ENCODE measurements at places on chromosomes 3 and 15.
A peak's percentile ranks its signal among the peaks of the same experiment; 100 is the strongest.

DNA sequence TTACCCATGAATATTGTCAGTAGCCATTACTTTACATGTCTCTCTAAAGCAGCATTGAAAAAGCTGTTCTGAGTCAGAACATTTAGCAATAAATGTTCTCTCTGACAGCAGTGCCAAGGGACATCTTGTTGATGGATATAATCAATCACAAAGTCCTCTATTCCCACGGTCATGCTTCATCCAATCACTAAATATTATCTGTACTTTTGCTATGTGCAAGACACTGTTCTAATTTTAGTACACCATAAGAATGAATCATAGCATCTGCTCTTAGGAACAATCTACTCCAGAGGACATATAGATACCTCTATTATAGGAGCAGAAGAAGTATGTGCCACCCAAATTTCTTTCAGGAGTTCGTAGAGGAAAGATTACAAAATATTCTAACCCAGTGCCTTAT is 142.5 kb upstream of the MBNL1 start:
- DNase-seq = no peak

DNA sequence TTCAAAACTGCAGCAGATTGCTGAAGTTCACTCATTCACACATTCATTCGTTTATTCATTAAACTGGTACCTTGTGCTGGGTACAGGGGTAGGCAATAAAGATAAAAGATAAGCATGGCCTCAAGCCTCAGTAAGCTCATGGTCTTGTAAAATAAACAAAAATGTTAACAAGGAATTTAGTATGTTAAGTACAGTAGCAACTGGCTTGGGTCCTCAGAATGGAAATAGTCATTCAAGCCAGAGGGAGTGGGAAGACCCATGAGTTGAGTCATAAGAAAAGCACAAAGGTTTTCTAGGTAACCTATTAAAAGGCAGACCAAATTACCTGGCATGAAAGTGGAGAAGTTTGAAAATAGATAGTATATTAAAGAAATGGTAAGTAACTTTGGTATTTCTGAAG is 163.3 kb downstream of the CDIN1 start:
- DNase-seq = no peak

DNA sequence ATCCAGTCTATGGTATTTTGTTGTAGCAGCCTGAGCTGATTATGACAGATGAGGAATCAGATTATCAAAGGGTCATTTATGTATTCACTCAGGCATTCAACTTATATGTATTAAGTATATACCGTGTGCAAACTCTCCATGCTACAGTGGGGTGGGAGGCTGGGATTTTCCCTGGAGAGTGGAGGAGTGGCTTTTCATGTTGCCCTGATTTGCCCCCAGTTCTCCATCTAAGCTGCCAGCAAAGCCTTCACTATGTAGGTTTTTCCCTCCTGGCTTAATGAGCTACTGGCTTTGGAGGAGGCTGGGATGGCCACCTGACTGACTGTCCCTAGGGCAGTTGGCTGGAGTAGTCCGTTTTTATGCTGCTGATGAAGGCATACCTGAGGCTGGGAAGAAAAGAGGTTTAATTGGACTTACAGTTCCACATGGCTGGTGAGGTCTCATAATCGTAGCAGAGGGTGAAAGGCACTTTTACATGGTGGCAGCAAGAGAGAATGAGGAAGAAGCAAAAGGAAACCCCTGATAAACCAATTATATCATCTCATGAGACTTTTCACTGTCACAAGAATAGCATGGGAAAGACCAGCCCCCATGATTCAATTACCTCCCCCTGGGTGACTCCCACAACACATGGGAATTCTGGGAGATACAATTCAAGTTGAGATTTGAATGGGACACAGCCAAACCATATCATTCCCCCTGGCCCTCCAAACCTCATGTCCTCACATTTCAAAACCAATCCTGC is 253.9 kb downstream of the RPLP1 start:
- no peak for DNase-seq

GRCh38 chr3:107977221-107978130 is 113.4 kb downstream of the CD47 start:
- no peak for DNase-seq

DNA sequence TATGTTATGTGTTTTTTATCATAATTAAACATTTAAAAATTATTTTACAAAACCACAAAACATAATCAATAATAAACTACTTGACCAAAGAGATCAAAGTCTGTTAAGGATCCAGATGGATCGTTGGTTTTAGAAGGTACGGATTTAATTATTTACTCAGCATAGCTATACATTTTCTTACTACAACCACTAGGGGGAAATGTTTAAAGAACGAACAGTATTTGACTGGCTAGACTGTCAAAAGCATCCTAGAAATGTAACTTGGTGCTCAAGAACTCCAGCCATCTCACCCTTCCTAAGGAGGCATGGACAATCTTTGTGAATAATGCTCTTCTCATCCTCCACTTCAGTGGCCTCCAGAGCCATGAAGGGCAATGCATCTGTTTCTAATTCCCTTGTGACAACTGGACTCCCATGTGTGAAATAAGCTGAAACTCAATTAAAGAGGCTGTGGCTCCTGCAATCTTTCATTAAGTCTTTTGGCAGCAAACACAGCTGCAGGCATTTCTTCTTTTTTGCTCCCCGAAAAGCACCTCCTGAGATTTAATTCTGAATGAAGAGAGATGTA is 94.7 kb upstream of the TUSC7 start:
- no peak for DNase-seq

DNA sequence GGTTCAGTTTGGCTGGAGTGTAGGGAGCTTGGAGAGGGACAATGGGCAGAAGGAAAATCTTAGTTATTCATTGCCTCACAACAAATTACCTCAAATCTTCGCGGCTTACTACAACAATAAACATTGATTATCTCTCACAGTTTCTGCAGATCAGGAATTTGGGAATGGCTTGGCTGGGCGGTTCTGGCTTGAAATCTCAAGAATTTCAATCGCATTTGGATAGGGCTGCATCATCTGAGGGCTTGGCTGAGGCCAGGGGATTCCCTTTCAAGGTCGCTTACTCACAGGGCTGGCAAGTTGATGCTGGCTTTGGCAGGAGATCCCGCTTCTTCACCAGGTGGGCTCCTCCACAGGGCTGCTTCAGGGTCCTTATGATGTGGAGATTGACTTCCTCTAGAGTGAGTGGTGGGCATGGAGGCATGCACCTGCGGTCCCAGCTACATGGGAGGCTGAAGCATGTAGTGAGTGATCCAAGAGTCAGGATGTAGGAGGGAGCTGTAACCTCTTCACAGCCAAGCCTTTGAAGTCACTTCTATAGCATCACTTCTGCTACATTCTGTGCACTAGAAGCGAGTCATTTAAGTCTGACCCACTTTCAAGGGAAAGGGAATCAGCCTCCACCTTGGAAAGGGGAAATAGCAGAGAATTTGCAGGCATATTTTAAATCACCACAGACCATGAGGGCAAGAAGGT is 63.1 kb downstream of the CDC25A start:
- DNase-seq = no peak

GRCh38 chr3:168085491-168086119 is 10.1 kb downstream of the GOLIM4 start:
- DNase-seq = peak; percentile 18

DNA sequence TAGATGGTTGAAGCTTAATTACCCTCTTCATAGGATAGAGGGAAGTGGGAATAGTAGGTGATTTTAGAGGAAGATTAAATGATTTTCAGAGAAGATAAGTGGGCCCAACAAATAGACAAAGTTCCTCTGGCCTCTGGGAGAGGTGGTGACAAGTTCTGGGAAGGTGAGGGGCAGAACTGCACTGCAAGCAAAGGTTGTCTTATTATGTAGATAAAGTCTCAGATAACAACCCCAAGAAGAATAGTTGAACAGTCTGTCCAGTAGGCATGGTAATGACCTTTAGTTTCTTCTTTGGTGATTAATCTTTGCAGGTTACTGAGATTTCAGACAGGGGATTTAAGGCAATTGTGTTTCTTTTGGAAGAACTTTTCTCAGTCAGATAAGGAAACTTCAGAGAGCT is 439.1 kb downstream of the ROBO2 start:
- DNase-seq = no peak

DNA sequence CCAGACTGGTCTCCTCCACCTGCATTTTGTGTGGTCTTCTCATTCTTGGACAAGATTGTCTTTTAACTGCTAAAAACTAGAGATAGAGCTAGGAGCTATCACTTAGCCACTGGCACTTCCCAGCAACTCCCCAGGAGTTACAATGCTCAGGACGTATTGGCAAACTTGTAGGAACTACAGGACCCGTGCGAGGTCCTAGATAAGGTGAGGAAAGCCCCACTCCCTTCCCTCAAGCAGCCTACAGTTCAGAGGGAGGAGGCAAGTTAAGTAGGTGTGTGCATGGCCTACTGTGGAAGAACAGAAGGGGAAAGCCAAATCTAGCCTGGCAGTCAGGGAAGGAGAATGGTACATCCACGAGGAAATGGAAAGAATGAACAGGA is 504.7 kb upstream of the PROK2 start:
- no peak for DNase-seq

DNA sequence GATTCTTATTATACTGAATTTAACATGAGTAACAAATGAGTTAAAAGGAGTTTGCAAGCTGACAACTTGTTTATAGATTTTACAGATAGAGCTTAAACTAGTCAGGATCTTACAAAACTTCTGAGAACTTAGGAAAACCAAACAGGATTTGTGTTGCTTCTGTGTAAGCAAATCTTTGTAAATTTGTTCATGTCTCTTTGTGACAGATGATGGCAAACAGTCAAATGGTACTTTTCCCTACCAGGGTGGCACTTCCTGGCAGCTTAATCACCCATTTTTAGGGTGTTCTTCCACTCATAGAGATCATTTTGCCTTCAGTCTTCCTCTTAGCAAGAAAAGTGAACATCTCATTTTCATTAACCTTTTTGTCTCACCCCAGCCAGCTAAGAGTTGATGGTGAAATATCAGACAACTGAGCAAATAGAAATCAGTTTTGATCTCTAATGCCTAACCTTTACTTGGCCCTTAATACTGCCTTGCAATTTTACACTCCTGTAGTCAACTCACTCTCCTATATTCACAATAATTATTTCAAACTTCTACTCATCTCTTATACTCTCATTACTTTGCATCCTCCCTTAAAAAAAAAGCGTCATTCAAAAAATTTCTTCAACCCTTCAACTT is 23.7 kb upstream of the NECTIN3 start:
- DNase-seq = no peak

DNA sequence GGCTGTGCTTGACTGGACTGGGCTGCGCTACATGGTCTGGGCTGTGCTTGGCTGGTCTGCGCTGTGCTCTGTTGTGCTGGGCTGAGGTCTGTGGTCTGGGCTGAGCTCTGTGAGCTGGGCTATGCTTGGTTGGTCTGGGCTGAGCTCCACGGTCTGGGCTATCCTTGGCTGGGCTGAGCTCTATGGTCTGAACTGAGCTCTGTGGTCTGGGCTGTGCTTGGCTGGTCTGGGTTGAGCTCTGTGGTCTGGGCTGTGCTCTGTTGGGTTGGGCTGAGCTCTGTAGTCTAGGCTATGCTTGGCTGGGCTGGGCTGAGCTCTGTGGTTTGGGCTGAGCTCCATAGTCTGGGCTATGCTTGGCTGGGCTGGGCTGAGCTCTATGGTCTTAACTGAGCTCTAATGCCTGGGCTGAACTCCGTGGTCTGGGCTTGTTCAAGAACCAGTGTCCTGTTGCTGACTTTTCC is 92.0 kb downstream of the PLXNA1 start:
- peak; percentile 30 for DNase-seq

GRCh38 chr15:67914537-67915460 is 75.0 kb upstream of the RNU6-1 start:
- no peak for DNase-seq

GRCh38 chr15:44596511-44597010 is 59.6 kb downstream of the EIF3J start:
- no peak for DNase-seq

DNA sequence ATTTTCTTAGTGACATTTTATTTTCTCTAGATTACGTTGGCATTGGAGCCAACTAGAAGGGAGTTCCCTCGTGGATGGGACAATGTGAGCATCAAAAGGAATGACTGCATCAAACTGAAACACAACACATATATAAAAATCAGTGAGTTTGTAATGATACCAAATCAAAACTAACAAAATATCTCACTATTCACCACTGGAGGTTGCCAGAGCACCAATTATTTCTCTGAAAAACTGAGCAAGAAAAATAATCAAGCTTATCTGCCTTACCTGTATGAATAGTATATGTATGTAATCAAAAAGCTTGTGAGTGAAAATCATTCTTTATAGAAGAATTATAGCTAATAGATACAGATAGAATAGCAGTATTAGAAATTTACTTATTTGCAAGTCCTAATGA is 46.8 kb upstream of the OTOL1 start:
- DNase-seq = no peak

DNA sequence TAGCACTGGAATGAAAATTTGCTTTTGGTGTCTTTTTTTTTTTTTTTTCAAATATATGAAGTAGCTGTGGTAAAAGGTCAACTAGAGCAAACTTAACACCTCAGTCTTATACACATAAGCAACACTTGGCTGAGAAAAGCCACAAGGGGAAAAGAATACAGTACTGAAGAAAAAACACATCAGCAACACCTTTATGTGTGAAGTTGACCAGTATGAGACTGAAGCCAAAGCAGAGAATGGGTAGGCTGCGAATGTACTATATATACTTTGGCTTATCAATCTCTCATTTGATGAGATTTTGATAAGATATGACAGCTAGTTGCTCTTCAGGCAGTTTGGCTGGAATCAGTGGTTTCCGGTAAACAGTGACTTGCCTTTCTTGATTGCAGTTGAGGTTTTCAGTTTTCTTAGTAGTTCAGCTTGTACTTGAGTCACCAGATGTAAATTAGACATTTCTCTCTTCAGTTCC is 22.0 kb upstream of the ZCWPW2 start:
- DNase-seq = no peak

- DNase-seq = peak; percentile 77
These were observed 167.3 kb downstream of the NECTIN3 start for GRCh38 chr3:111238885-111239284.

DNA sequence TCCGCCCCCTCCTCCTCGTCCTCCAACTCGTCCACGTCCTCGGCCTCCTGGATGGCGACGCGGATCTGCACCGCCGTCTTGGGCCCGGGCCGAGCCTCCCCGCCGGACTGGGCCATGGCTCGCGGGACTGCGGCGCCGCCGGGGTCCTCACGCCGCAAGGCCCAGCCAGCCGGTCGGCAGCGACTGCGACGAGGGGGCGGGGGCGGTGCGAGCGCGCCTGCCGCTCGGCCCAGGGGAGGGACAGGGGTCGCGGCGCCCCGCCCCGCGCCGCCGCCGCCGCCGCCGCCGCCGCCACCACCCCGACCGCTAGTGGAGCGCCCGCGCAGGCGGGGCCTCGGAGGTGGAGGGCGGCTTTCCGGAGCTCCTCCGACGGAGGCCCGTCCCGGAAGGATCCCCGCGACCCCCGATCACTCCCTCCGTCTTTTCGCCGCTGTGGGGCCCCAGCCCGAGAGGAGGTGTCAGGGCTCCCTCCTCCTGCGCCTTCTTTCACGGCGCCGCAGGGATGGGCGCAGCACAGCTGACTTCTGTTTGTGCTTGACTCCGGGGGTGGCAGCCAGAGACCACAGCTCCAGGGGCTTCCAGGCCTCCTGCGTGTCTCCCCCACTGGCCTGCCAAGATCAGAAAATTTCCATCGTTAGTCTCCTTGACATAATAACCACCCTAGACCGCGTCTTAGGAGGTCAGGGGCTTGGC is at the start of gene LARP6:
TSS of gene LARP6 (minus strand) at position 185 of the 693 bp plus-strand sequence. CDS start at position 116, 69 bp downstream.
- DNase-seq = peak; percentile 50
